ENCODE measurements at places on chromosomes 5 and 9.

DNA sequence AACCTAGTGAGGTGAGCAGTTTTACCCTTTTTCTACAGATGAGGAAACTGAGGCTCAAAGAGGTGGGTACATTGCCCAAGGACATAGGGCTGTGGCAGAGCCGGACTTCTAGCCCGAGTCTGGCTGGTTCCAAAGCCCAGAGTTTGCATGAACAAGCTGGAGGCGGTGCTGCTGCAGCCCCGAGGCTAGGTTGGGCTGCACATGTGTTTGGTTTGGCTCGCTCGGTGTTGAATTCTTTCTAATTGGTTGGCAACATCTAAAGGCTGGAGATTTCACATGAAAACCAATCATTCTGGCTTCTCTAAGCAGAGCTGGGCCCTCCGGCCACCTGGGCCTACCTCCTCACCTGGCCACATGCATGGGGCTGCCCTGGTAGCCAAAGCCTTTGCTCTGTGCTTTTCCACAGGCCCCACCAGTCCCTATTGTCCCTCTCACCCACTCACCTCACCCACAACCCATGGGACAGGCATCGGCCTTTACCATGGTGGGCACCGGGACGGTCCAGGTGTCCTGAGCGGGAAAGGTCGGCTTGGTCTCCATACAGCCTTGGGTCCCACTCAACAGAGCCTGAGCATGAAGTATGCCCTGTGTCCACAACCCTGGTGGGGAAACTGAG, 262.3 kb downstream of the NSG2 start:
- DNase-seq: no peak

DNA sequence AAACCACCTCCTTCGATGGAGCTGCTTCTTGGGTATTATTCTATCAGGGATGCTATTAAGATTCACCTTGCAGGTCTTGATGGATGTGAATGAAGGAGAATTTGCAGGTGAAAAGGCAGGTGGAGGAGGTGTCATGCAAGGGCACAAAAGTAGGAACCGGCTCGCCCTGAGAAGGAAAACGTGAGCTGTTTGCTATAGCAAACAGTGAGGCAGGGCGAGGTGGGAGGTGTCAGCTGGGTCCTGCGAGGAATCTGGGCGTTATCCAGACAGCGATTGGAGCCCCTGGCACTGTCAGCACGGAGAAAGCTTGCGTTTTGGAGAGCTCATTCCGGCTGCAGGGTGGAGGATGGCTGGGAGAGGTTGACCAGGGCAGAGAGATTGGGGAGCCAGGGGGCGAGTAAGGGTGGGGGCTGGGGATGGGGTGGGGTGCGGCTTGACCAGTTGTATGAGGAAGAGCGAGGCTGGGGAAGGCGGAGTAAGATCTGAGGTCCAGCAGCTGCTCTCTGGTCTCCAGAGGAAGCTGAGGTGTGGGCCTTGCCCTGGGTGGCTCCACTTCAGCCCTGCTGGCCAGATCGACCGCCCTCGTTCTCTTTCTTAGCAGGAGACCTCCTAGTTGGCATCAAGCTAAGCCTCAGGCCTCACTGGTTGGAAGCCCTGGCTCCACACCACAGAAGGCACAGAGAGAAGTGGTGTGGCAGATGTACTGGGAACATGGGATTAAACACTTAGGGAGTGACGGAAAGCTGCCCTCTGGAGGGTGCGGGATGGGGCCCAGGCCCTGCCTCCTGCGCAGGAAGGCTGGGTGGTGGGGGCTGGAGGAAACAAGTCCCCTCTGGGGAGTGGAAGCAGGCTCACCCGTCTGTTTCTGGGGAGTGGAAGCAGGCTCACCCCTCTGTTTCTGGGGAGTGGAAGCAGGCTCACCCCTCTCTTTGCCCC, 54.7 kb upstream of the NEURL1B start:
- DNase-seq: no peak

GRCh38 chr9:119998614-119999013, 581.4 kb downstream of the CDK5RAP2 start:
- no peak for DNase-seq

DNA sequence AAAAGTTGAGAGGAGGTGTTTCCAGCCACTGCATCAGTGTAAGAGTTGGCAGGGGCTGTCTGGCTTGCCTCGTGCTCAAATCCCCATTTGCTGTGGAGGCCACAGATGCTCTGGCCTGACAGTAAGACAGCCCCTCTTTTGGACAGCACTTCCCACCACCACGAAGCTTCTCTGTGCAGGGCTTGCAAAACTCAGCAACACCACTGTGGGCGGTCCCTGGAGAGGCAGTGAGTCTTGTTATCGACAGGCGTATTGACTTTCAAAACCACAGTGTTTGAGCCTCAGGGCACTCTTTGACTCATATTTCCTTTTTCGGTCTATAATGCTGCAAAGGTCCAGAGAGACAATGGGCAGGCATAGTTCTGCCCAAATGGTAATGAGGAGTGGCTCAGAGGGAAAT, 539.5 kb downstream of the EBF1 start:
- DNase-seq: no peak

DNA sequence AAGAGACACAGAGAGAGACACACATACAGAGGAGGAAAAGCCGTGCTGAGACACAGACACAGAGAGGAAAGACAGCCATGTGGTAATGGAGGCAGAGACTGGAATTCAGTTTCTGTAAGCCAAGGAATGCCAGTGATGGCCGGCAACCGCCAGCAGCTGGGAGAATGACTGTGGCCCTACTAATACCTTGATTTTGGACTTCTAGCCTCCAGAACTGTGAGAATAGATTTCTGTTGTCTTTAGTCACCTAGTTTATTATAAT, 90.2 kb downstream of the TARS1 start:
- no peak for DNase-seq

- no peak for DNase-seq
Observed at GRCh38 chr5:601771-602465, 10.2 kb upstream of the CEP72 start.

Data from AG09309 (cell line).